ENCODE measurements at places on chromosomes 7 and 10. TPM values are rescaled to one million over a fixed set of nuclear protein-coding genes. Genes with fewer than 3 reads are reported as not detected.

GRCh38 chr7:100080907-100081534, 502 bp downstream of the ZNF3 start:
- H3K36me3 ChIP-seq, result peaks cover 28% of the 10 kb centered on the region
- H3K4me1 ChIP-seq, result peaks cover 8% of the 10 kb centered on the region
- peak; percentile 56 for DNase-seq
- H3K27ac ChIP-seq, result peak overlapping the region; percentile 87

- H3K4me3 ChIP-seq, result no peak overlapping the region
- peaks cover 7% of the 10 kb centered on the region for H3K4me1 ChIP-seq
- H3K36me3 ChIP-seq, result no peaks in the 10 kb centered on the region
- peaks cover 2% of the 10 kb centered on the region for H3K27me3 ChIP-seq
- DNase-seq, result no peak
Observed at GRCh38 chr10:97020452-97021400, 165.0 kb downstream of the SLIT1 start.

DNA sequence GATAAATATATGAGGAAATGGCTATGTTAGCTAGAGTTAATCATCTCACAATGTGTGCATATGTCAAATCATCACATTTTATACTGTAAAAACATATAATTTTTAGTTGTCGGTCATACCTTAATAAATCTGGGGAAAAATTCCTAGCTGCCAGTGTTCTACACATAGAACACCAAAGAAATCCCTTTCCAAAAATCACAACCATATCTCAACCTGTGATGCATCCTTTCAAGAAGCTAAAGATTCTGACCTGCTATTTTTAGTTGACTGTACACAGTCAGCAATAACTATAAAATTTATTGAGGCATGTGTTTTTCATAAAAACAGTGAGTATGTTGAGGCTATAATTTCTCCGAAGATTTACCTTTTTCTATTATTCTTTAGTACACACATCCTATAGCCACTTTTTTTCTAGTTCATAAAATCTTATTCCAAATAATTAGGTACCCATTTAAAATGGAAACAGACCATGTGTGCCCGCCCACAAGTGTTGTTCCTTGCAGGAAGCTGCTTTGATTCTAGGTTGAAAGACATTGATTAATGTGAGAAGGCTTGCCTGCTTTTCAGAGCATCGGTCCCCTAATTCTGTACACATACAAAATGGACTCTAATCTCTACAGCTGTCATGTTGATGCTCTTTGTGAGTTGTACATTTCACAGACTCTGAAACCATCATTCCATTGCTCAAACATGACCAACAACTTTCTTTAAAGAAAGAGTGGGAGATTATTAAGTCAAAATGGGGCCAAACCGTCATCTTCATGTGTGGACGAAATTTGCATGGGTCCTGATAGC, 117.5 kb upstream of the LRRN3 start:
- H3K27me3 ChIP-seq, result no peaks in the 10 kb centered on the region
- DNase-seq, result no peak
- no peak overlapping the region for H3K27ac ChIP-seq

- no peaks in the 10 kb centered on the region for H3K27me3 ChIP-seq
- no peak for DNase-seq
- H3K4me1 ChIP-seq, result no peaks in the 10 kb centered on the region
Observed at GRCh38 chr7:86949052-86949778, 110.2 kb downstream of the ELAPOR2 start.

The TMEM243 gene
- total RNA-seq, result 40.0 TPM

The XRCC2 gene
- 5.6 TPM for total RNA-seq

DNA sequence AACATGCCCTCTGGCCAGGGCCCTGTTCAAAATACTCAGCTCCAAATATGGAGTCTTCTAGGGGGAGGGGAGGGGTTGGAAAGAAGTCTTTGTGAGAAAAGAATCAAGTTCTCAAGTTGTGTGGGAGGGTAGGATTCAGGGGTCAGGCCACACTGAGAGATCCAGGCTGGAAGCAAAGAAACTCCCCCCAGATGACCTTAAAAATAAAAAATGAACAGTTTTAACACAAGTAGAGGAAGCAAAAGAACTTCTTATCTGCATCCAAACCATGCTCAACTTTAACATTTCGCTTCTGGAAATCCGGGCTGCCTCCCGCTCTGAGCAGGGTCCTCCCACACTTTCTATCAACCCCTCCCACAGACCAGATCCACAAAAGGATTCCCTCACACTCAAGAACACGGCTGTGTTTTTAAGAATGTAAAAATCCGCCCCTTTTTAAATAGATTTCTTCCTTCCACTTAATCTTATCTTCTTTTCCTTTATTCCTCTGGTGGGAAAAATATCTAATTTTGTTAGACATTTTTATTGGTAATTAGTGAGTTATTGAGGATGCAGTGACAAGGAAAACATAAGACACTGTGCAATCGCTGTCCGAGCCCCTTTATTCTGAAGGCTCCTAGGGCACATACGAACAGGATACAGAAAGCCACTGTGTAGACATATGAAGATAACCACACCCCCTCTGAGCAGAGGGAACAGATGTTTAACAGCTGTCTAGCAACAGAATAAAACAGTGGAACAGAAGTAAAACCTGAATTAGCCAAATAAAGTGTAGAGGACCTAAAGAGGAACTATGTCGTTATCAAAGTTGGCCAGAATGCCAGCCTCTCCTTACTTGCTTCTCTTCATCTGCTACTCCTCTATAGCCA, 43.8 kb downstream of the CYTH3 start:
- 0 out of 2 replicates have a peak overlapping the region, but pooled peaks have one; percentile 4 for H3K4me3 ChIP-seq
- H3K36me3 ChIP-seq, result no peaks in the 10 kb centered on the region
- DNase-seq, result peak; percentile 74
- H3K27ac ChIP-seq, result peak overlapping the region; percentile 66
- H3K27me3 ChIP-seq, result no peaks in the 10 kb centered on the region

- DNase-seq, result no peak
- H3K27me3 ChIP-seq, result peaks cover 5% of the 10 kb centered on the region
- H3K27ac ChIP-seq, result no peak overlapping the region
- no peak overlapping the region for H3K4me3 ChIP-seq
- H3K36me3 ChIP-seq, result no peaks in the 10 kb centered on the region
- H3K4me1 ChIP-seq, result no peaks in the 10 kb centered on the region
Observed at GRCh38 chr7:1693419-1693990, 23.4 kb downstream of the ELFN1 start.

DNA sequence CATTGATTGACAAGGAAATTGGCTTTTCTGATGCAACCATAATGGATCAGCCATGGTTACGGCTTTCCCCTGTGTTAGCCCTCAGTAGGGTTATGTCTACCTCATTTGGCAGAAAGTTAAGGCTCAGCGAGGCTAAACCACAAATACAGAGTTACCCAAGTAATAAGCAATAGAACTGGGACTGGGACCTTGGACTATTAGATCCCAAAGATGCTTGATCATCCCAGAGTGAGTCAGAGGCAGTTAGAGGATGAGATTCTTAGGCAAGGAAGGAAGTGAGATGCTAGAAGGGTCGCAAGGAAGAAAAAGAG, 401.4 kb downstream of the TNS3 start:
- no peak overlapping the region for H3K27ac ChIP-seq
- H3K36me3 ChIP-seq, result no peaks in the 10 kb centered on the region
- no peak overlapping the region for H3K4me3 ChIP-seq

DNA sequence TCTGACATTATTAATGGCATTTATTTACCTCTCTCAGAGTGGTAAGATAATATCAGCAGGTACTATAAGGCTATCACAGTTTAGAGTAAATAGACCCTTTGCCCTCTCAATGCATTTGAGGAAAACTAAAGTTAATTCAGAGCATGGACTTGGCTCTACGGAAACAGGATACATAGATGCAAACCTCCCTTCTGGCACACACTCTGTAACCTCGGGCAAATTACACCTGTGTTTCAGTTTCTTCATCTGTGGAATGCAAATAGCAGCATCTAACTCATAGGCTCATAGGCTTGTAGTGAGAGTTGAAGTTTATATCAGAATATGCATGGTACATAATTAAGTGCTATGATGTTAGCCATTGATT, 5.6 kb downstream of the RAPGEF5 start:
- no peak overlapping the region for H3K27ac ChIP-seq
- H3K4me3 ChIP-seq, result no peak overlapping the region
- no peak for DNase-seq
- H3K27me3 ChIP-seq, result peaks cover 14% of the 10 kb centered on the region
- no peaks in the 10 kb centered on the region for H3K4me1 ChIP-seq

DNA sequence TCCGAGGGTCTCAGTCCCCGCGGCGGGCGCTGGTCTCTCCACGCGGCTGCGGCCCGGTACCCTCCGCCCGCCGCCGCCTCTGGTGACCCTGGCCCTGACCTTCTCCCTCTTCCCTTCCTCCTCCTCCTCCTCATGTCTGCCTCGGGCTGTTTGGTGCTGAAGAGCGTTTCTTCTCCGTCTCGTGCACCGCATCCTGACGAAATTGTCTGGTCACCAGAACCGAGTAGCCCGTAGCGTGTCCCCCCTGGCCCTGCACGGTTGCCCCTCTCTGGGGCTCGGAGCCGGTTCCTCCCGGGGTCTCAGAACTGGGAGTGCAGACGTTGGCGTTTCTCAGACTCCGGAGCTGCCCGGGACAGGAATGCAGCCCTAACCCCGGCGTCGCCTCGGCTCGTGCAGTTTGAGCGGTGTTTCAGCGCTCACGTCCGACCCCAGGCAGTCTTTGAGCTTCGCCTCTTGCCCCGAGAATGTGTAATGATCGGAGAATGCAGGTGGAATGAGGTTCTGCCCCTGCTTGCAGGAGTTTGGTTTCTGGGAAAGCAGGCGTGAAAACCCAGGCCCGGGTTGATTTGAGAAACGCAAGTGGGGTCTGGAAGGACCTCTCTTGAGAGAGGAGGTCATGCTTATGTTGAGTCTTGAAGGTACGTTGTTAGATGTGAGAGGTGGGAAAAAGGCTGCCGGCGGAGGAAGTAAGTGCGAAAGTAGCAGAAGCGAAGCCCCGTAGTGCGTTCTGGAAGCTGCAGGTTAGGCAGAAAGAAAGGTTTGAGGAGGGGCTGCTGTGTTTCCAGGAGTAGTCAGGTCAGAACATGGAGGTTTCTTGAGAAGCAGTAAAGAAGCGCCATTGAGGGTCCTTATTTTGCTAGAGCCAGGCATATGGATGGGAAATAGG, 743 bp downstream of the RBM17 start:
- H3K4me3 ChIP-seq, result peak overlapping the region; percentile 99
- H3K27me3 ChIP-seq, result no peaks in the 10 kb centered on the region
- DNase-seq, result no peak
- H3K27ac ChIP-seq, result peak overlapping the region; percentile 91

DNA sequence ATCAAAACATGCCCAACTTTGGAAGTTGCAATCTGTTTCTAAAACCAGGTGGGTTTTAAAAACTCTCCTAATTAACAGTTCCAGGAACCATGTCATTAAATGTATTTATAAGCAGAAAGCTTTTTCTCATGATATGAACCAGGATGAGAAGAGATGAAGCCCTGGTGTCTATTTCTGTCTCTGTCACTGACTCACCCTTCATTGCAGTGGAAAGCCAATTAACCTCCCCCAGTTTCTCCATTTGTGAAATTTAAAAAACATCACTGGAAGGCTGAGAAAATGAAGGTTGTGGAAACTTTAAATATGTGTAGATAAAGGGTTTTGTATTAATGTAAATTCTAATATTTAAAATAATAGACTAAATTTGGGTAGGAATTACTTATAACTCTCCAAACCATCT, 1088.0 kb downstream of the SORCS1 start:
- H3K36me3 ChIP-seq, result no peaks in the 10 kb centered on the region
- no peak for DNase-seq
- H3K27ac ChIP-seq, result no peak overlapping the region
- no peaks in the 10 kb centered on the region for H3K27me3 ChIP-seq
- H3K4me1 ChIP-seq, result no peaks in the 10 kb centered on the region

- H3K4me3 ChIP-seq, result no peak overlapping the region
- DNase-seq, result no peak
- peaks cover 5% of the 10 kb centered on the region for H3K4me1 ChIP-seq
- H3K27me3 ChIP-seq, result no peaks in the 10 kb centered on the region
Observed at GRCh38 chr7:102024769-102025391, 207.5 kb downstream of the CUX1 start.

DNA sequence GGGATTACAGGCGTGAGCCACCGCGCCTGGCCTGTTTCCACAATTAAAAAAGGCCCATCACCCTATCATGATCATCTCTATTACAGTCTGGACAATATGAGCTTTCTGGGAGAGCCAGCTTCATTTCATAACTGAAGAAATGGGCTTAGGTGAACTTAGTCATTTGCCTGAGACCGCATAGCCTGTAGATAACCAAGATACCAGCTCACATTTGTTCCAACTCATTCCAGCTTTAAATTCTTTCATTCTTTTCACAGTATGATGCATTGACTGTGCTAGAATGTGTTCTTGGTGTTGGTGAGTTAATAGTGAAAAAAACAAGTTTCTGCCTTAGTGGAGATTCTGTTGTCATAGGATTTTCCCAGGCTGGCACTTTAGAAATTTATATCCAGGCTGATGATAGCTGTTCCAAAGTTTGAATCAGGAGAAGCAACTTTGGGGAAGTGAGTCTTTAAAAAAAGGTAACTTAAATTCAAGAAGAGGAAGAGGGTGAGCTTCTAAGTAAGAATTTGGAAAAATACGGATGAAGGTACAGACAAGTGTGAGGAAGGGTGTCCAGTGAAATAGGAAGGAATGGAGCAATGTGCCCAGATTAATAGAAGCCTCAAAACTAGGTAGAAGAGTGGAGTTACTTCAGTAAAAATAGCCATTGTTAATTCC, 2.1 kb upstream of the H2AZ2 start:
- peak; percentile 66 for DNase-seq
- H3K4me1 ChIP-seq, result peaks cover 3% of the 10 kb centered on the region
- no peak overlapping the region for H3K27ac ChIP-seq
- no peaks in the 10 kb centered on the region for H3K27me3 ChIP-seq

GRCh38 chr10:71059054-71059818, 153.1 kb upstream of the UNC5B start:
- H3K36me3 ChIP-seq, result no peaks in the 10 kb centered on the region
- H3K27ac ChIP-seq, result no peak overlapping the region
- H3K4me3 ChIP-seq, result no peak overlapping the region
- DNase-seq, result no peak

DNA sequence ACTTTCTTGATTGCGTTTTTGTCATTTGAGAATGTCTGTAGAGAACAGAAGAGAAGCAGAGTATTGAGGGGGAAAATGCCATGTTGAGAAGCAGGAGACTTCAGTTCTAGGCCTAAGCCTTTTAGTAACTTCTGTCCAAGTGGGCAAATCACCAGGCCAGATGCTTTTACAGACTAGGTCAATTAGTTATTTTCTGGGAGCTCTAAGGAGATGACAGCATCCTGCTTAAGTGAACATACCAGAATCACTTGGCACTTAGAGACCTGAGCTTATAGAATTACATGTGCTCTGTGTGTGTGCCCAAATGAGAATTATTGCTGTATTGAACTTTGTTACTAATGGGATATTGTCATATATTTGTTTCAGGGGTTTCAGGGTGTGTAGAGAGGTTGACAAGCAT, 24.0 kb downstream of the AGK start:
- H3K36me3 ChIP-seq, result 0 out of 2 replicates have a peak, but pooled peaks cover 3% of the 10 kb centered on the region
- no peak overlapping the region for H3K4me3 ChIP-seq
- H3K27ac ChIP-seq, result no peak overlapping the region
- peak; percentile 18 for DNase-seq
- no peaks in the 10 kb centered on the region for H3K27me3 ChIP-seq

GRCh38 chr7:88104732-88105131, 115.1 kb downstream of the SRI start:
- H3K27ac ChIP-seq, result no peak overlapping the region
- no peaks in the 10 kb centered on the region for H3K36me3 ChIP-seq
- no peaks in the 10 kb centered on the region for H3K27me3 ChIP-seq
- no peak for DNase-seq
- H3K4me1 ChIP-seq, result no peaks in the 10 kb centered on the region
- H3K4me3 ChIP-seq, result no peak overlapping the region
